ENCODE measurements at places on chromosomes 7 and 10. TPM values are rescaled to one million over a fixed set of nuclear protein-coding genes. Genes with fewer than 3 reads are reported as not detected.
A peak's percentile ranks its signal among the peaks of the same experiment; 100 is the strongest.

GRCh38 chr7:147941381-147941780 lies 649.2 kb upstream of the C7orf33 start:
- H3K4me1 ChIP-seq = no peaks in the 10 kb centered on the region
- H3K4me3 ChIP-seq = no peak overlapping the region
- H3K27me3 ChIP-seq = no peaks in the 10 kb centered on the region
- no peak overlapping the region for H3K27ac ChIP-seq

DNA sequence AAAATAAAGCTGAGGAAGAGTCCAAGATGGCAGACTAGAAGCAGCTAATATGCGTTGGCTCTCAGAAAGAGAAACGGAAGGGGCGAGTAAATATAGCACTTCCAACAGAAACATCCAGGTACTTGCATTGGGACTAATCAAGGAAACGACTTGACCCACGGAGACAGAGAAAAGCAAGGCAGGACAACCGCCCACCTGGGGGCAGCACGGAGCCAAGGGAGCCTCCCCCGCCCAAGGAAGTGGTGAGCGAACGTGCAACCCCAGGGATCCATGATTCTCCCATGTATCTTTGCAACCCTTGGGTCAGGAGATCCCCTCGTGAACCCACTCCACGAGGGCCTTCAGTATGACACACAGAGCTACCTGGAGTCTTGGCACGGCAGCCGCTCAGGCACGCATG lies 45.4 kb upstream of the GRM3 start:
- DNase-seq = no peak
- H3K36me3 ChIP-seq = no peaks in the 10 kb centered on the region
- no peak overlapping the region for H3K27ac ChIP-seq
- H3K4me1 ChIP-seq = no peaks in the 10 kb centered on the region

DNA sequence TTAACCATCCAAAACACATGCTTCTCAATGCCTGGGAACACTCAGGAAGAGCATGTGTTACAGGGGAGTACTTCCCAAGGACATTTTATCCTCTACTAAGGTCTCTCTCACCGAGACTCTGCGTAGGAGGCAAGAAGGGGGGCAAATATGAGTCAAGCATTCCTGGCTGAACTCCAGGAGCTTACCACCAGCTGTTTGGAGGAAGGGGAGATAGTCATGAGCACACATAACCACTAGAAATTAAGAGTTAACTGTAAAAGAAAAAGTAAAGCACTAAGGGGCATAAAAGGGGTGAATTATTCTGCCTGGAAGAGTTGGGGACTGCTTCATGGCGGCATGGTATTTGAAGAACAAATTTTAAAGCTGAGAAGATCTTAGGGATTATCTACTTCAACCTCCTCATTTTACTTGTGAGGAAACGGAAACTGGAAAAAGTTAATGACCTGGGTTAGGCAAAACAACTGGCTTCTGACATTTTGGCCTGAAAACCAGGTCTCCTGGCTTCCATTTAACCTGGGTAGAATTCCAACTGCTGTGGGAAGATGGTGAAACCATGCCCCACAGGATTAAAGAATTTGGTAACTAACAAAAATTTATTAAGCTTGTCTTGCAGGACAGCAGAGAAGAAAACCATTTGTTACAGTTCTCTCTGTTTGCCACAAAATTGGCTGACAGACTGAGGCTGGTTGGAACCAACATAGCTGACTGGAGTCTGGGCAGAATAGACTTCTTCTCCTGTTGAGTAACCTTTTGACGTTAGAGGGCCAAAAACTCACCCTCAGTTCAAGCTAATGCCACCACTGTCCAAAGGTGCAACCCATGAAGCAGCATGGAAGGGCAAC lies 85.5 kb downstream of the SLC25A13 start:
- peaks cover 10% of the 10 kb centered on the region for H3K36me3 ChIP-seq
- DNase-seq = no peak
- peaks cover 36% of the 10 kb centered on the region for H3K4me1 ChIP-seq
- H3K4me3 ChIP-seq = peak overlapping the region; percentile 26
- H3K27ac ChIP-seq = peak overlapping the region; percentile 86

DNA sequence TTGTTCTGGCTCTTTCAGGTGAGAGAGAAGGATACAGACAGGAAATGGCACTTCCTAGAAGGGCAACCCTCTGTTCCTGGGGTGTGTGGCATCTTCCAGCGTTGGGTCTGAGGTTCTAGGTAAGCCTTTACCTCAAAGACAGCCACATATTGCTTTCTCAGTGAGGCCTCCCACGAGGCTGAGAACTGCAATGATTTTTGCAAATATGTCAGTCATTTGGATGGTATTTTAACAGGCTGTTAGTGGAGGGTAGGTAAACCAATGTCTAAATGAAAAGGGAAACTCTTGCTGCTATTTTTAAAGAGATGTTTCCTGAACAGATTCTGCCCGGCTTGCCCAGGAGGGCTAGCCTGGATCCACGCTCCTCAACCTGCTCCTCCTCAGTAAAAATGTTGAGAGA lies 240.3 kb upstream of the KLF6 start:
- no peak overlapping the region for H3K27ac ChIP-seq
- H3K36me3 ChIP-seq = no peaks in the 10 kb centered on the region
- H3K4me3 ChIP-seq = no peak overlapping the region
- DNase-seq = no peak
- H3K27me3 ChIP-seq = no peaks in the 10 kb centered on the region

DNA sequence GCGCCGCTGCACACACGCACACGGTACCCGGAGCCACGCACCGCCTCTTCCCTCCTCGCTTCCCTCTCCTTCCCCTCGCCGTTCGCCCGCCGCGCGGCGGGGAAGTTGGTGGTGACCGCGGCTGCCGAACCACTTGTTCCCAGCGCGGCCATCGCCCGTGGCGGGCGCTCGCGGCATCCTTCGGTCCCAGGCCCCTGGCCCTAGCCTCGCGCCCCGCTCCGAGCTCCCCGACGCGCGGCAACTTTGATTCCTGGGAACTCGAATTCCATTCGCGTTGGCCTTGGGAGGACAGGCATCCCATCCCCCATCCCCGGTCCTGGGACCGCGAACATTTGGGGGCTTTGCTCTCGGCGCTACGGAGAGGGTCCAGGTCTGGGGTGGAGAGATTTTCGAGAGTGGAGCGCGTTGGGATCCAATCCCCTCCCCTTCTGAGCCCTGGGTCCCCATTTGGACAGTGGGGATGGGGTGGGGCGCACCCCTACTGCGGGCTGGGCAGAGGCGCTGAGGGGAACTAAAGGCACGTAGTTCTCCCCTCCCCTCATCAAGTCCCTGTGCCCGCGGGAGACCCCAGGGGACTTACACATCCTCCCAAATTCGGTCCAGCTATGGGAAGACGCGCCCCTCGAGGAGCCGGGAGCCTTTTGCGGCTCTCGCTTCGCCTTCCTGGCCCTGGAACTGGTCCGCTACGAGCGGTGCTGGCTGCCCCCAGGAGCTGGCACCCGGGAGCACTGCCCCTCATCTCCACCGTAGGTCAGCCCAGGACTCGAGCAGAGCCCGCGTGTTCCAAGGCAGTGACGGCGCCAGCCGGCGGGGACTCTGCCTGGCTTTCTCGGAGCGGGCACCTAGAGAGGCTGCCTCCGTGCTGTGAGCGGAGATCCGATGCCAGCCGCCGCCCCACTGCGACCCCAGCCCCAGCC lies 834 bp downstream of the CDH23 start:
- H3K36me3 ChIP-seq = no peaks in the 10 kb centered on the region
- no peak overlapping the region for H3K27ac ChIP-seq
- peaks cover 78% of the 10 kb centered on the region for H3K27me3 ChIP-seq
- peak; percentile 80 for DNase-seq
- no peak overlapping the region for H3K4me3 ChIP-seq

Gene CNPY4
- total RNA-seq = 33.6 TPM

Gene SPDYE11
- not detected for total RNA-seq
